ENCODE measurements at places on chromosomes 16 and 17.

DNA sequence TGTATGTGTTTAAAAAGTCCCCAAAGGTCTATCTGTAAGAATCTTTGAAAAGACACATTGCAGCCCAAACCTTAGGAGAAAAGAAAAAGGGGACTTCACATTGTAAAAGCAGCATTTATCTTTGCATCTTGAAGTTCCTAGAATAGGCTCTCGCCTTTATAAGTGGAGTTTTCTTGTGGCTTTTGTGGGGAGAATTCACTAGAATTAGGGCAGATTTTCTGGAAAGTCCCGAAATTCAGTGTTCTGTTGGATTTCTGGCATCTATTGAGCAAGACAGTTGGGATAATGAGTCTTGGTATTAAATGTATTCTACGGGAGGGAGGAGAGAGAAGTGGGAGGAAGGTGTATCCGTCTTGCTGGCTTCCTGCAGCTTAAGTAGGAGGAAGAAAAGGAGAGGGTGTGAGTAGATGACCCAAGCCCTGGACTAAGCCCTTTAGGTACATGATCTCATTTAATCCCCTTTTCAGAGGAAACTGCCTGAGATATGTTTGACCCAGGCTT is 62.6 kb downstream of the PRKCA start:
- DNase-seq: no peak

GRCh38 chr17:82121660-82122629 is 23.9 kb upstream of the FASN start:
- DNase-seq: no peak

GRCh38 chr16:56841233-56841632 is 23.8 kb upstream of the SLC12A3 start:
- DNase-seq: no peak

DNA sequence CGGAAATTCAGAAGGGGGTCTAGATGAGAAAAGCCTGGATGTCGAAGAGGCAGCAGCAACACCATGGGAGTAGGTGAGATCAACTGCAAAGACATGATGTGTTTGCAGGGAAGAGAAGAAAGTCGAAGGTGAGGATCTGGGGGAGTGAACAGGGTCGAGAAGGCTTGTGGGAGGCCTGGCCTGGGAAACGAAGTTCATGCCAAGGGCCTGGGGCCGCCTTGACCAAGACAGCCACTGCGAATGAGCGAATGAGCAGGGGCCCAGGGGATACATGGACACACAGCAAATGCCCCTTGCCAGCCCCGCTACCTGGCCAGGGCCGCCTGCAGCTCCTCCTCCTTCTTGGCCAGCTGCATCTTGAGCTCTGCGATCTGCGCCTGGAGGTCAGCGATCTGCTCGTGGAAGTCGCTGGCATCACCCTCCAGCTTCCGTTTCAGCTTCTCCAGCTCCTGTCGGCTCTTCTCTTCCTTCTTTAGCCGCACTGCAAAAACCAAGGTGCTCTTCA is 87.1 kb downstream of the NDE1 start:
- DNase-seq: no peak

GRCh38 chr16:88317613-88317965 is 65.2 kb upstream of the ZNF469 start:
- DNase-seq: no peak

DNA sequence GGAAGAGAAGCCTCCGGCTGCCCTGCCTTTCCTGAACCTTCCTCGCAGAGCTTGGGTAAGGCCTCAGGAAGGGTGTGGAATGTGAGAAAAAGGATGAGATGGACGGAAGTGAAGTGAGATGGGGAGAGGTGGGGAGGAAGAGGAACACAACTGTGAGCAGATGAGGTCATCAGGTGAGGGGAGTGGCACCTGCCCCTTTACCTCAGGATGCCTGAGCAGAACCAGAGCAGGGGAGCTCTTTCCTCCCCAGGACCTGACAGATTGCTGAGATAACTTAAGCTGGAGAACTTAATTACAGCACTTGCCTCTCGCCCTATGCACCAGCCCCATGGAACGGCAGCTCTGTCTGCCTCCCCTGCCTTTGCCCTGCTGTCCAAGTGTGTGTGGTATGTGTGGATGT is 29.8 kb downstream of the TMEM132E start:
- DNase-seq: no peak

DNA sequence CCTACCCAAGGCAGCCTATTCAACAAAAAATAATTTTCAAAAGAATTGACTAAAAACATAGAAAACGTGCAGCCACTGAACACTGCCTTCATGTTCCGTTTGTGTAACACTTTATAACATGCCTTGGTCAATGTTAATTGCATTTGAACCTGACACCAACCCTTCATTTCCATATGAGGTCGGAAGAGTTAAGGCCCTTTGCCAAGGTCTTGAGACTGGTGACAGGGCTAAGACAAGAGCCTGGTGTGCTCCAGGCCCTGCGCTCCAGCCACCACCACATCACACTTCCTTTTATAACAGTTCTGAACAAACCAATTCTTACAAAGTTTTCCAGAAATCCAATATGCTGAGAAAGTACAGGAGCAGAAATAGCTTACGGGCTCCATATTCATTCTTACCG is 4.2 kb downstream of the BBS2 start:
- DNase-seq: no peak

All from left renal cortex interstitium (tissue), 4 donors.